ENCODE measurements at places on chromosomes 1 and 21.

DNA sequence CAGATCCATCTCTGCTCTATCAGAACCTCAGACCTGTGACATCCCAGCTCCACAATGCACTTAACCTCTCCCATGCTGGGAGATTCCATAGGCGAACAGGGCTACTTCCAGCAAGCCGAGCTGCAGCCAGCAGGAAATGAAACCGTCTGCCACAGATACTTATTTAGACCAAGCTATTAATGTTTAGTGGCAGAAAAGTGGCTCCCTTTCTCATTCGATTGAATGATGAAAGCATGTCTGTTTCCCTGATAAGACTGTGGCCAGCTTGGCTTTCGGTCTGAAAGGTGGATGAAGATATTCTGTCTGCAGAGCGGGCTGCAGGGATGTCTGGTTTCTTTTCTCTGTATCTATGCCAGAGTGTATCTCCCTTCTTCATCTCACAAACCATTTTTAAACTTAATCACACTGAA lies 146.4 kb downstream of the GREM2 start:
- no peak for DNase-seq

DNA sequence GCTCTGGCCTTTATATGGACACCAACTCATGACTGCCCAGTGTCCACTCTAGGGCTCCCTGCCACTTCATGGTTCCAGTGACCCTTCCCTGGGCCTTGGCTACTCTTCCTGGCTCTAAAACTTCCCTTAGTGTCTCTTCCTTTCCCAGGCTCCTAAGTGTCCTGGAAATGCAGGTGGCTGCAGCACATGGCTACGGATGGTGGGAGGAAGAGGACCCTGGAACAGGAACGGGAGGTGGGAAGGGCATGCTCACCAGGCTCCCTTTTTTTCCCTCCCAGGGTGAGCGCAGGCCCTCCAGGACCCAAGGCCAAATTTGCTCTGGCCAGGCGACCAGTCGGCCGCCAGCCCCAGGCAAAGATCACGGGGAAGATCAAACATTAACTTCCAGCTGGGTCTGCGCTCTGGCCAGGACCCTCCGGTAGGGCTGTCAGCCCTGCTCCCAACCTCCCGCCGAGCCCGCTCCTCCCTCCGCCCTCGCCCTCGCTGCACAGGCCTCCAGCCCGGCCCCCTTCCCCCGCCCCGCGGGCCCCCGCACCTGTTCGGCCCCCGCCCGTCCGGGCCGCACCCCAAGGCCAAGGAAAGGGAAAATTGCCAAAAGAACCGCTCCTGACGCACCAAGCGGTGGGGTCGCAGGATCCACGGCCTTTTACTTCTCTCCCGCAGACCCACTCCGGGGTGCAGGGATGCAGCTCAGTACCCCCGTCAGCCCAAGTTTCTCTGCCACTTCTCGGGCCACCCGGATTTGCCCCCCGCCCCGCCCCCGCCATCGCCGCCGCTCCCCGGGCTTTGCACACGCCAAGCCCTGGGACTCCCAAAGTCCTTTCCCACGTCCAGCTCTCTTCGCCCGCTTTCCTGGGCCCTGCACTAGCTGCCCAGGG lies 894 bp downstream of the TCEA3 start:
- DNase-seq = no peak

DNA sequence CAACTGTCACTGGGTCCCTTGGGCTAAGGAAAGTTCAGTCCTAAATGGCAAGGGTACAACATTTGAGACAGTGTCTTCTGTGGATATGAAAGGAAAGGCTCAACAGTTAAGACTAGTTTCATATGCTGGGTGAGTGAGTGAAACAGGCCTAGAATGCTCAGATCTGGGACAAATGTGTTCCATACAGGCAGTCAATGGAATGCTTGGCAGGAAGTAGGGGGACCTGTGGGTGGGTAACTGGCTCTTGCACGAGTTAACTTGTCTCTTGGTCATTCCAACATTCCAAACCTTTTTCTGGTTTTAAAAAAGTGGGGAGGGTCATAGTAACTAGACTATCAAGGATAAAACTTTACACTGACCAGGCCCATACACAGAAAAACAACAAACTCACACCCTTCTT lies 17.8 kb upstream of the ADAM30 start:
- no peak for DNase-seq

- no peak for DNase-seq
Measured at GRCh38 chr1:95935719-95936118, 701.7 kb downstream of the RWDD3 start.

GRCh38 chr1:11877074-11877473 lies 18.3 kb upstream of the NPPB start:
- DNase-seq = no peak

GRCh38 chr1:27785781-27786455 lies 12.9 kb downstream of the STX12 start:
- DNase-seq = no peak

DNA sequence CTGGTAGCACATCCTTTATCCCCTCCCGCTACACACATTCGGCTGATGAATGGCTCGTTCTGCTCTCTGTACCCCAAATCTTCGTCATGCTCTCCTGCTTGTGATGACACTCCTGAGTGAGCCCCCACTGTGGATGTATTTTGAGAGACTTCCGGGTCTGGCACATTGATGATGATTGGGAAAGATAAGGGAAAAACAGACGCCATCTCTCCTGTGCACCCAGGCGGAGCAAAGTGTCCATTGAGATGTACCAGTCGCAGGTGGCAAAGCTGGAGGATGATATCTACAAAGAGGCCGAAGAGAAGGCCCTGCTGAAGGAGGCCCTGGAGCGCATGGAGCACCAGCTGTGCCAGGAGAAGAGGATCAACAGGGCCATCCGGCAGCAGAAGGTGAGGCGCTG lies 27.9 kb upstream of the EFHD2 start:
- no peak for DNase-seq

- no peak for DNase-seq
Measured at GRCh38 chr1:162590101-162590500, 28.6 kb downstream of the UAP1 start.

GRCh38 chr1:193367863-193368262 lies 181.4 kb upstream of the B3GALT2 start:
- DNase-seq = no peak

DNA sequence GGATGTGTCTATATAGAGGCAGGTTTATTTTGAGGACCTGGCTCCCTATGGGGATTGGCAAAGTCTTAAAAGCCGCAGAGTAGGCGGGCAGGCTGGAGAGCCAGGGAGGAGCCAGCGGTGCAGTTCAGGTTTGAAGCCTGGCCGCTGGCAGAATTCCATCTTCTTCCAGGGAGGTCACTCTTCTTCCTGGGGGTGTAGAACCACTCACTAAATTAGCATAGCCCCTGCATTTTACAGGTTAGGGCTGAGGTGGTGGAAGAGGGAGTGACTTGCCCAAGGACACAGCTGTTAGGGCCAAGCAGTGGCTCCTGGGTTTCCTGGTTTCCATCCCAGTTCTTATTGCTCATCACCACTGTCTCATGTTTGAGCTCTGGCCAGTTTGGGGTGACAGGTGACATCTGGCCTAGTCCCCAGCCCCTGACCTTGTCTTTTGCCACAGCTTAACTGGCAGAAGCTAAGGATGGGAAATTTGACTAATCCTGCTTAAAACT lies 1.4 kb downstream of the PINK1 start:
- peak; percentile 55 for DNase-seq

DNA sequence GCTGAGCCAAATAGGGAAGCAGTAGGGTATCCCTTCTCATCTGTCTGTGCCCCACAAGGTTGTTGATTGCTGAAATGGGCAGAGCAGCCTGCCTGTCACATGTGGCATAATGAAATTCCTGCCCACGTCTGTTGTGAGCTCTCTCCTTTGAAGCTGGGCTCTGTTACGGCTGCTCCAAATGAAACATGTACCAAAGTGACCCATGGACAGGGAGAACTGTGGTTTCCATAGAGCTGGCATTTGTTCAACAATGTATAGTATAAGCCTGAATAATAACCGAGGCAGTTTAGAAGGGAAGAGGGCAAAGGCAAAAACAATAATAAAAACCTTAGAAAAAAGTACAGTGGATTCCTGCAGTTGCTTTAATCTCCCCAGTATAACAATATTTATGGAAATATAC lies 149.7 kb downstream of the LYPLAL1 start:
- DNase-seq = no peak

GRCh38 chr1:109933856-109934711 lies 23.4 kb downstream of the CSF1 start:
- no peak for DNase-seq

GRCh38 chr1:24004132-24004531 lies 24.0 kb upstream of the SRSF10 start:
- no peak for DNase-seq

DNA sequence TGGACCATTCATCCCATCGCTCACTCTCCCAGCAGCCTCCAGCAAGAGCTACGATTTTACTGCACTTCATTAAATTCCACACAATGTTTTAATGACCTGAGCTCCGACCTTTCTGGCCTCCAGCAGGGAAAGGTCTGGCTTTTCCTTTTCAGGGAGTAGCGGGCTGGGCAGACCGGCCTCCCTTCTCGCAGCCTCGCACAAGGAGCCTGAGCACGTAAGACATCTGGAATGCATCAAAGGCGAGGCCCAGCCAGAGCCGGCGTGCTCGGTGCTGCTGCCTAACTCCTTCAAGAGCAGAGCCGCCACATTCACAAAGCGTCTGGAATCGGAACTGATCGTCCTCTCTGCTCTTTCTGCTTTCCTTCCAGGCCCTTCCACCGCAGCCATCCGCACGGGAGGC lies 32.5 kb upstream of the FHAD1 start:
- DNase-seq = no peak

DNA sequence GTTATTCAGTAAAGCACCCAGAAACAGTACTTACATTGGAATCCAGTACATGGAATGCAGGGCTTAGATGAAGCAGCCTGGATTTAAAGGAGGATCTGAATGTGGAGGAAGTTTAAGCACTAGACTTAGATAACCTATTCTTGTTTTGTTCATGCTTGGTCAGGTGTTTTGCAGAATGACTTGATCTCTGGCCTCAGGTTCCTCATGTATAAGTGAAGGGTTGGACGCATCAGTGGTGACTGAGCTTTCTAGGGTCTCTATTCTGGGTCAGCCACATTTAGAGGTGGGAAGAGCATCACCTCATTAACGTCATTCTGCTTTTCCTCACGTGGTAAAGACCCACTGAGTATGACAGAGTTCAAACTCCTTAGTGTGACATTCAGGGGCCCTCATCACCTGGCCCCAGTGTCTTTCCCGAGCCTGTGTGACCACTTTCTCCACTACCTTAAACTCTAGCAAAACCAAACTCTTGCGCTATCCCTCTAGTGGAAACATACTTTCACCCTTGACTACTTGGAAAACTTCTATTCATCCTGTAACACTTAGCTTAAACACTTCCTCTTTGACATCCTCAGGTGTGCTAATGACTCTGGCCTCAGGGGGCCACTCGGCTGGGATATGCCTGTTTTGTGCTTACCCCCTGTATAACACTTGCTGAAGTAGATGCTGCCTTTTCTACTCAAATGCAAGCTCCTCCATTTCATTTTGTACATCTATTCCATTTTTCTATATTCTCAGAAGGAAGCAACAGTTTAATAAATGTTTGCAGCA lies 871 bp upstream of the ERICH3 start:
- DNase-seq = no peak

DNA sequence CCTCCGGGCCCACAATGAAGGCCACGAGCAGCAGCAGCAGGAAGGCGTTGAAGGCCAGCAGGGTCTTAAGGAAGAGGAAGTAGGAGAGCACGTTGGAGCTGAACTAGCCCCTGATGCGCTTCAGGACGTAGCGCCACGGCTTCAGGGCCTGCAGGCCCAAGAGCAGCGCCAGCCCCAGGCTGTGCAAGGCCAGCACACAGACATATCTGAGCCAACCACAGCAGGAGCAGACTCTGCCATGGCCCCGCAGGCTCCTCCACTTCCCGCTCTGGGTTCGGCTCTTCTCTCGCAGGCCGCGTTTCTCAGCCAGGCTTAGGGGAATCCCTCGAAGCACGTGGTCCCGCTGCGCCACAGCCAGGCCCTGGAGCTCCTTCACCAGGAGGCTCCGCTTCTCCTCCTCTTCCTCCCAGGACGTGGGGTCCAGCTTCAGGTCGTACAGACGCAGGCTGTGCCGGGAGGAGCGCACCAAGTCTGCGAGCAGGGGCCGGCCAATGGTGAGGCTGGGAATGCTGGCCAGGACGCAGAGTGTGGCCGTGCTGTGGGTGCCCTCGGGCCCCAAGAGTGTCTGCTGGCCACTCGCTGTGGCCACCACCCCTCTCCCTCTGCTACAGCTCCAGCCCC lies 41.7 kb downstream of the ZNF691 start:
- DNase-seq = no peak

DNA sequence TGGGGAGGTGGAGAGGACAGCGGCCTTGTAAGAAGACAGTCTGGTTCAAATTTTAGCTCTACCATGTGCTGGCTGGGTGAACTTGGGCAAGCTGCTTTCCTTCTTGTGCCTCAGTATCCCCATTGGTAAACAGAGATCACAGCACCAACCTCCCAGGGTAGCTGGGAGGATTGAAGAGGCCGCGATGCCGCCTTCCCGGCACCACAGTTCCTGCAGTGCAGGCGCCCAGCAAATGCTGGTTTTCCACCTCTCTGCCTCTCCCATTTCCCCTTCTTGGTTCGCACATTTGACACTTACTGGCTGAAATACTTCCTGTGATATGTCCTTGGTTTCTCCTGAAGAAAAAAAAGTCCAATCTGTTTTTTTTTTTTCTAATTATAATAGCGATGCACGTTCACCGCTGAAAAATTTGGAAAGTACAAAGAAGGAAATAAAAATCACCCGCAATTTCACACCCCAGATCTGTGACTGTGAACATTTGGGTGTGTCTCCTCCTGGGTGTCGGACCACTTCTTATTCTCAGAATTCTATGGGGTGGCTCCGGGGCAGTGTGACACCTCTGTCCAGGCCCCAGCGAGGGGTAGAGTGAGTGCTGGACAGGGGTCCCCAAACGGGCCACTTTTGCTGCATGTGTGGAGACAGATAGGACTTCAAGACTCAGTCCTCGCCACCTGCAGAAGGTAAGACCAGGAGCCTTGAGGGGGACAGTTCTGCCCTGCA lies 73.1 kb downstream of the RUNX3 start:
- DNase-seq = no peak

DNA sequence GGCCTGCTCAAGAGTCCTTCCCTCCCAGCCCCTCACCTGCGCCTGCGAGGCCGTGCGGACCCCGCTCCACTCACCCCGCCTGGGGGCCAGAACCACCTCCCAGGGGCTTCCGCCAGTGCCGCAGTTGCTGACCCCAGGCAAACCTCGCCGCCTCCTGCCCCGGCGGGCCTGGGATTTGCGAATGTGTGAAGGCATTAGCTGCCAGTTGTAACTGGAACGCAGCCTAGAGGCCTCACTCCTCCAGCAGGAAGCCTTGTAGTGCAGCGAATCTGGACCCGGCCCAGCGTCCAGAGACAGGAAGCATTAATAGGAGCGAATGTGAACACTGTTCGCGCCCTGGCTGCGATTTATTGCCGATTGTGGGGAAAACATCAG lies 140.9 kb upstream of the ARHGEF16 start:
- no peak for DNase-seq

- no peak for DNase-seq
Measured at GRCh38 chr1:61081144-61081685, 1.1 kb upstream of the NFIA start.

- DNase-seq = no peak
Measured at GRCh38 chr1:230011333-230012092, 55.5 kb upstream of the GALNT2 start.

DNA sequence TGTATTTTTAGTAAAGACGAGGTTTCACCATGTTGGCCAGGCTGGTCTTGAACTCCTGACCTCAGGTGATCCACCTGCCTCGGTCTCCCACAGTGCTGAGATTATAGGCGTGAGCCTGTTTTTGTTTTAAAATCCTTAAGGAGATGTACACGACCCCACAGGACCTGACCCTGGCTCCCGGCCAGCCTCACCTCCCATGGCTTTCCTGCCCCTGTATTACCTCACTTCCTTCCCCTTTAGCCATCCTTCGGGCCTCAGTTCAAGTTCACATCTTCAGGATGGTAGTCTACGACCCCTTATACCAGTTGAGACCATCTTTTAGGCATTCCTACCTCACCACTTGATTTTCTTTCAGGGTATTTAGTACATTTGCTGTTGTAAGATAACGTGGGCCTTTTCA lies 36.3 kb downstream of the TCP10L start:
- DNase-seq = no peak
